Calu3 (cell line): ENCODE measurements at places on chromosomes 2 and 18. TPM values are rescaled to one million over a fixed set of nuclear protein-coding genes. Genes with fewer than 3 reads are reported as not detected.

DNA sequence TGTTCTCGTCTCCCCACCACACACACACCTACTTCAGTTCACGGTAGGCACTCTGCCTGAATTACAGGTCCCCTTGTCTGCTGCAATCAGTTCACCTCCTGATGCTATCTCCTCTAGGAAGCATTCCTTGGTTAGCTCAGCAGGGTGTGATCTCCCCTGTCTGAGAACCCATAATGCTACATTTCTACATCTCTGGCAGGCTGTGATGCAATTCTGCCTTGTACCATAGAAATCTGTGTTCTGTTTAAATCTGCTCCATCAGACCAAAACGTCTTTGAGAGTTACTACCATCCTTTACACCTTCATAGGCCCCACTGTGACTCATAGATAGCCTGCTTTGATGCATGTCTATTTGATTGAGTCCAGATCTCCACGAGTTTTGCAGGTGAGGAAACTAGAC is 103.9 kb downstream of the TTC32 start:
- H3K27me3 ChIP-seq, result peaks cover 16% of the 10 kb centered on the region
- H3K36me3 ChIP-seq, result peaks cover 9% of the 10 kb centered on the region
- peaks cover 23% of the 10 kb centered on the region for H3K4me1 ChIP-seq
- no peak overlapping the region for H3K4me3 ChIP-seq

DNA sequence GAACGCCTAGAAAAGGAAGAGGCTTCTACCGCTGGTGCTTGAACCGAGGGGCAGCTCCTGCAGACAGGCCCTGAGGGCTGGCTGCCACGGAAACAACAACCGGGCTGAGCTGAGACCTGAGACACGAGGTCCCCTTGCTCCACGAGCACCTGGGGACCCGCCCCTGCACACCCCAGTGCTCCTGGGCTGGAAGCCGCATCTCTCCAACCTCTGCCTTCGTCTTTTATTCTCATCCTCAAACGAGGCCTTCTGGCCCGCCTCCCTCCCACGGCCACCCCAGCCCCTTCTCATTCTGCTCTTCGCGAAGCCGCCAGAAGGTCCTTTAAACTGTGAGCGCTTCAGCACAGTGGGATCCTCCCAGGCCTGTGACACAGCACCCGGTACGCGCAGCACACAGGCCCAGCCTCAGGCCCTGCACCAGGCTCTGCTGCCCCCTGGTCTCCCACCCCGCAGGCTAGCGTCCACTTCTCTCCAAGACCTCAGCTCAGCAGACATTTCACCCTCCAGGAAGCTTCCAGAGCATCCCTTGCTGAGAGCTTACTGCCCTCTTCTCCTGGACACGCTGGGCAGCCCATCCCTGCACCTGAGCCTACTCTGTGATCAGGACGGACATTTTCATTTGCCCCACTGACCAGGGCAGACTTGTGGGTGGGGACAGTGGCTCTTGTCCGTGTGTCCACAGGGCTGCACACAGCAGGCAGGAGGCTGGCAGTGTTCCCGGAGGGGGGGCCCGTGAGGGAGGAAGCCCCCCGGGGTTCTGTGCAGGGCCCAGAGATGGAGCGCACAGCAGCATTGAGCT is 149.7 kb downstream of the PXDN start:
- no peak overlapping the region for H3K4me3 ChIP-seq
- no peak overlapping the region for H3K27ac ChIP-seq
- no peaks in the 10 kb centered on the region for H3K4me1 ChIP-seq
- H3K27me3 ChIP-seq, result no peaks in the 10 kb centered on the region
- no peaks in the 10 kb centered on the region for H3K36me3 ChIP-seq

Gene ERICH2
- total RNA-seq, result 1.2 and 2.4 TPM in 2 replicates

GRCh38 chr2:116696223-116696622 is 1118.3 kb upstream of the DDX18 start:
- H3K4me3 ChIP-seq, result no peak overlapping the region
- no peaks in the 10 kb centered on the region for H3K27me3 ChIP-seq
- H3K27ac ChIP-seq, result no peak overlapping the region
- H3K36me3 ChIP-seq, result no peaks in the 10 kb centered on the region
- no peak for DNase-seq
- H3K4me1 ChIP-seq, result no peaks in the 10 kb centered on the region

Gene TYMS
- 71.8 and 84.1 TPM in 2 replicates for total RNA-seq

Gene SCN1A
- total RNA-seq, result not detected in 2 replicates
